Stimulated activated naive CD4-positive, alpha-beta T cell (primary cell): ENCODE measurements at places on chromosomes 7 and 10.

- no peak for DNase-seq
These were observed 129.4 kb upstream of the PLPP4 start for GRCh38 chr10:120327675-120328074.

GRCh38 chr7:158772916-158773315, 56.4 kb downstream of the ESYT2 start:
- no peak for DNase-seq

- no peak for DNase-seq
These were observed 19.5 kb downstream of the CPVL start for GRCh38 chr7:29126804-29127203.

DNA sequence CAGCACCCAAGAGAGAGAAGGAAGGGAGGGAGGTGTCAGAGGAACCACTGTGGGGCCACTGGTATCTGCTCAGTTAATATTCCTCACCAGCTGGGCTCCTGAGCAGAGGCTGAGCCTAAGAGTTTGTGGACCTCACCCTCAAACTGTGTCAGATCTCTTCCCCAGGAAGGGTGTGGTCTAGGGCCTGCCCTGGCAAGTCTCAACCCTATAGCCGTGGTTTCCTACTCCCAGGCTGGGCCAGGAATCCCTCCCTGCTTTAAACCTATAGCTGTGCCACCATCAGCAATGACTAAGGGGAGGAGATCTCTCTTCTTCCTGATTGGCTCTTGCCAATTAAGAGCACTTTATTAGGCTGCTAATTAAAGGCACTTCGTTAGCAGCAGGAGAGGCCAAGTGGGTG, 29.9 kb downstream of the POLL start:
- no peak for DNase-seq

DNA sequence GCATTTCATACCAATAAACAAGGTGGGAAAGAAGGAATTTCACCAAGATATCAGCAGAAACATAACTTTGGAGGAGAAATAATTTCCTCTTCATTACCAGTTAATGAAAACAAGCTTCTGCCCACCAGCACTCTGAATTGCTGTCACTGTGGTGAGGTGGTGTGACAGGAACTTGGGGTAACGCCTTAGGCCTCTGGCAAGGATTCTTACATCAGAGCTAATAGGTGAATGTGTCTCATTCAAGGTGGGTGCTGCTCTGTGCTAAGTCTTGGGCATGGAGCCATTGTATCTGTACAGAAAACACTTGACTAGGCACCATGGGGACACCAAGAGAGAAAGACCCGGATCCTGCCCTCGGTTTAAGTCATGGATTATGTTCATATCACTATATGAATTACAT, 8.3 kb upstream of the LOXL4 start:
- no peak for DNase-seq

DNA sequence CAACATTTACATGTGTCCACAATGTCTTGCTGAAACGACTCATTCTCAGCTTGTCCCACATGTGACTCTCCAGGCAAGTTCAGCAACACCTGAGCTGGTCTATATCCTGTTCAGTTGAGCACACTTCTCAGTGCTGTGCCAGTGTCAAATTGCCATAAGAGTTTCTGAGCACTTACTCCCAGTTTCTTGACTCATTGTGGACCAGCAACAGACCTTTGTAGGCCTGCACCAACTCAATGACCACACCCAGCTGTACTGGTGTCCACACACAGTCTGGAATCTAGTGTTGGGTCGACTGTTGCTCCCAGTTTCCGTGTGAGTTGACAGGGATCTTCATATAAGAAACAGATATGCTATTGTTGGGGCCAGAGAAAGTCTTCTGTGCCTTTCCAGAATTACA, 88.0 kb downstream of the PTPN20 start:
- DNase-seq = no peak

- no peak for DNase-seq
These were observed 154.1 kb upstream of the AHR start for GRCh38 chr7:17144322-17144721.

GRCh38 chr7:156929789-156930539, 19.5 kb upstream of the NOM1 start:
- no peak for DNase-seq

DNA sequence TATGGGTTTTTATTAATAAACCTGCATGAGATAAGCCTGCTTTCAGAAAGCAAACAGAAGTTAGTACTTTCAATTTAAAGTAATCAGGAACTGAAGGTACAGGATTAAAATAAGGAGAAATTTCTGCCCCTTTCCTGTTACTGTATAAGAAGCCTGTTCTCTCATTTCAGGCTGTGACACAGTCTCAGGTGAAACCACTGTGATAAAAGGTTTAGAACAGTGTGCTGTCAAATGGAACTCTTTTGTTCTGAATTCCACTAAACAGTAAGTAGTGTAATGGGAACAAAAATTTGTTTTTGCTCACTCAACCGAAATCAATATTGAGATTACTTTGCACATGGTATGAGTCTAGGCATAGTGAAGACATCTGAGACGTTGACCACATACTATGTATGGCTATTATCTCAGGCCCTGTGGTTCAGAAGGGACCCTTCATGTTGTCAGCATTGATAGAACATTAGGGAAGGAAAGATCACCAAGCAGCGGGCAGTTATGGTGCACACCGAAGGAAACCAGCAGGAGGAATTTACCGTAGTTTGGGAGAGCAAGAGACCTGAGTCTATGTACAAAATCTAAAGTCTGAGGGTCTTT, 14.9 kb downstream of the HEPACAM2 start:
- DNase-seq = no peak

DNA sequence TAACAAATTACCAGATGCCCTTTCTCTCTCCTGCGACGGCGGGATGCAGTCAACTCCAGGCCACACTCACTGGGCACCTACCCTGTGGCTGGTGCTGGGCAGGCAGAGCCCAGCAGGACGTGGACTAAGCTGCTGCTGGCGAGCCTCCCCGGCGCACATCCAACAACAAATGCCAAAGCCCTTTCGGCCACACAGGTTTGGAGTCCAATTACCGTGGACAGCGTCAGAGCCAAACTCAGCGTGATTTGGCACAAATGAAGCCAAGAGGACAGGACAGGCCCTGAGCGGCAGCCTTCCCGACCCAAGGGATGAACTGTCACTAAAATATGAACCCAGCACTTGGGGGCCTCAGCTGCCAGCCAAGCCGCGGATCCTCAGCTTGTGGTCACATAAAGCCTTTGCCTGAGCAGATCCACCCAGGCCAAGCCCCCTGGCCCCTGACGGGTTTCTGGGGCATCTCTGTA, 28.4 kb downstream of the DAGLB start:
- DNase-seq = no peak

DNA sequence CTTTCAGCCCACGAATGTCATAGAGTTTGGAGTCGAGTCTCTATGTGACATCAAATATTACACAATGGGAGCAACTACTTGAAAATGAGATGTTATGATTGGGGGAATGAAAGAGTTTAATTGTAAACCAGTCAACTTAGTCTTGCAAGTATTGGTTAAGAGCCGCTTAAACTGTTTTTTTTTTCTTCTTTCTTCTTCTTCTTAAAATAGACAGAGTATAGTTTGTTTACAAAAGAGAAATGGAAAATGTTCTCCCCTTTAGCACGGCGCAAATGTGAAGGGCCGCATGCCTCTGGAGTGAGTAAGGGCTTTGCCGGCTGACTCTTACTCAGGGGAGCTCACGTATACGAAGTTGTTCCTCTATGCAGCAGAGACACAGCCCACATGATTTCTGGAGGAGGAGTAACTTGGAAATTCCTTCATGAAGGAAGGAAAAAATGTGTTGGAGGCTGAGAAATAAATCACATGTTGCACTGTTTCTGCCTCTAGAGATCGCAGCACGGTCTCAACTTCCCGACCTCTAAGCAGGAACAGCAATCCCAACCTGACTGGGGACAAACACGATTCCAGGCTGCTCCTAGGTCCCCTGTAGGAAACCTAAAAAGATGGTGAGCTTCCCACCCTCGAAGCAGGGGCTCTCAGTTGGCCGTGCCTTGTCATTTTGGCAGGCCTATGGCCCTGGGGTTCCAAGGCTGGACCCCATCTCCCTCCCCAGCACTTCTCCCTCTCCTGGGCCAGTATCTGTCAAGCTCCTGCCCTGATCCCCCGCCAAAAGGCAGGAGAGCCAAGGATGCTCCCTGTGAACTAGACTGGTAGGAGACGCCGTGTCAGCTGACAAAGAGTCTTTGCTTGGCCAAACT, 44.8 kb downstream of the MYOF start:
- no peak for DNase-seq

GRCh38 chr7:37310327-37311080, 138.2 kb downstream of the ELMO1 start:
- DNase-seq = peak; percentile 57

DNA sequence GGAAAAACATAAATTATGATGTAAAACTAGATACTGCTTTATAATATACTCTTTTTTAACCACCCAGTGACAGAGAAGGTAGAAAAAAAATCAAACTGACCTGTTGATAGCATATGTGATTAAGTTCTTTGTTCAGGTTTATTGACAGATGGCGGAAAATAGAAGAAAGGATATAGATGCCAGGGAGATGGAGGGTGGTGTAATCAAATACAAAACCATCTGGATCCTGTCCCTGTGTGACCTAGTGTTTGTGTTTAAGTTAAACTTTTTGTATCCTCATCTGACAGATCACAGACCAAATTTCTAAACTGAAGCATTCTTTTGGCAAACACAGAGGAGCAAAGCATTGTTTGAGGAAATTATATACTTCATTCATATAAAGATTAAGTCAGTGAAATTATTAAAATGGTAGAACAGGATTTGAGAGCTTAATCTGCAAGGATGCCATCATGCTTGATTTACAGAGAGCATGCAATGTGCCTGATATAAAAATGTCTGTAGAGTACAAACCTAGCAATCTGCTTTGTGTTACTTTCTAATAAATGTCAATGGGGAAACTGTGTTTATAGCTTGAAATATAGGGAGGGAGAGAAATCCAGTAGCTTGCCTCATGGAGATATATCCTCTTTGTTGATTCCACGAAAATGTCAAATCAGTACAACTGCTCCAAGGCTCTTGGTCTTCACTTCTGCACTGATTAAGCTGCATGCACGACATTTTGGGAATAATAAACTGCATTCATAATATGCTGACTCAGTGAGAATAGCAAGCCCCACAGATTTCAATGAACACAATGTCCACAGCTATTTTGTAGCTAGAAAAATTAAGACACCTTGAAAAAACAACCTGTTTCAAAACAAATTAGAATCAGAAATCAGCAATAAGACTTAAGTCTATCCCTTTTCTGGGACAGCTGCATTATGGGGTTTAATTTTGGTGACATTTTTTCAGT, 39.0 kb downstream of the SEM1 start:
- no peak for DNase-seq

DNA sequence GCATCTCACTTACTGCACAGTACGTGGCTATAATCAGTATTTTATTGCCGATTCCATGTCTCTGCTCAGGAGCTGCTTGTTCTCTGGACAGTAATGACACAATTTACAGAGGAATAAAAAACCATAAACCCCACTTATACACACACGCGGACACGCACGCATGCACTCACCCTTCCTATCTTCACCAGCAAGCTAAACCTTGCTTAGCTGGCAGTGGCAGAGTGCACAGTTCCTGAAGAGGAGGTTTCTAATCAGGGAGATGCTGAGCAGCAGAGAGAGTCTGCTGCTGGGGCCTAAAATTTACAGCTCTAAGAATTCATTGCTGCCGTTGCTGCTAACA, 66.3 kb downstream of the SND1 start:
- DNase-seq = no peak

DNA sequence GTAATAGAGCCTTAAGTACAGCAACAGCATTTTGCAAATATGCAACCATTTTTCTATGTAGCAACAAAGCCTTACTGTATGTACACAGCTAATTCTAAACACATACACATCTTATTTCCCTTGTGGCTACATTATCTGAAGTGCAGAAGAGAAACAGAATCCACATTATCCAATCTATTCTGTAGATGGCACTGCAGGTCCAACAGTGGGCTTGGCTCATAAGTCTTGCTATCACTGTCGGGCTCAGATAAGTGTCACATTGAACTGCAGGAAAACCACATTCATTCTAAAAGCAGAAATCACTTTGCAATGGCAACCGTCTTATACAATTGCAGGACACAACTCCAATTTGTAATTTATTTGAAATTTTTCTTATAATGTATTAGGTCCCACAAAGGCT, 109.8 kb upstream of the NOBOX start:
- no peak for DNase-seq

DNA sequence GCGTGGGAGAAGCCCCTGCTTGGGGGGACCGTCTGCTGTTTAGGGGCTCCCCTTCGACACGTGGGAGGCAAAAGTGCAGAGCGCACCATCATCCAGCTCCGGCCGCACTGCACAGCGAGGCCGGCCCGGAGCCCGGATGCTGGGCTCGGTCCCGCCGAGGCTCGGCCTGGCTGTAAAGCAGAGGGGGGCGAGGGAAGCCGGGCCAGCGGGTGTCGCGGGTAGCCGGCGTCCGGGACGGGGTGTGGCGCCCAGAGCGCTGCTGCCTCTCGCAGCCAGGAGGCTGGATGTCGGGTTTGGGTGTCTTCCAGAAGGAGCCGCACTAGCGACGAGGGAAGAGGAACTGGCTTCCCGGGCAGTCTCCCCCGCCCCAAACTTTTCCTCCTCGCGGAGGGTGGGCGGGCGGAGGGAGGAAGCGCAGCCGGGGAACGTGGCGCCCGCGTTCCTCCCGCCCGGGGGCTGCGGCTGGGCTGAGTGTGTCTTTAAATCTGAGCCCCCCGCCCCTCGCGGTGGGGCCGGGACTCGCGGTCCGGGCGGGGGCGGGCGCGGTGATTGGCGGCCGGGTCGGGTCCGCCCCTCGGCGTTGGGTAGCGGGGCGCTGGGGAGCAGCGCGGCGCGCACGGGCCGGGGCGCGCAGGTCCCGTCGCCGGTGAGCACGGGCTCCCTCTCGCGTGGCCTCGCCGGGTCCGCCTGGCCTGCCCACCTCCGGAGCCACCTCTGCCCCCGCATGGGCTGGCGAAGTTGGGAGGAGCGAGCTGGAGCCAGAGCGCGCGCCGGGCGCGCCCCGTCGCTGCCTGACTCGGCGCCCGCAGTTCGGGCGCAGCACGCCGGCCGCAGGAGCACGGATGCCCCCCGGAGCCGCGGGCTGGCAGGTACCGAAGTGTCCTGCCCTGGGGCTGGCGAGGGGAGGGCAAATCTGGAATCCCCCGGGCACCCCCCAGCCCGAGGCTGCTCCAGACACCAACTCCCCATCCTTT, at the start of gene PALD1:
Gene PALD1 (plus strand): TSS at position 577 of the 974 bp plus-strand sequence. CDS start 47,185 bp downstream, outside the sequence.
- DNase-seq = no peak

DNA sequence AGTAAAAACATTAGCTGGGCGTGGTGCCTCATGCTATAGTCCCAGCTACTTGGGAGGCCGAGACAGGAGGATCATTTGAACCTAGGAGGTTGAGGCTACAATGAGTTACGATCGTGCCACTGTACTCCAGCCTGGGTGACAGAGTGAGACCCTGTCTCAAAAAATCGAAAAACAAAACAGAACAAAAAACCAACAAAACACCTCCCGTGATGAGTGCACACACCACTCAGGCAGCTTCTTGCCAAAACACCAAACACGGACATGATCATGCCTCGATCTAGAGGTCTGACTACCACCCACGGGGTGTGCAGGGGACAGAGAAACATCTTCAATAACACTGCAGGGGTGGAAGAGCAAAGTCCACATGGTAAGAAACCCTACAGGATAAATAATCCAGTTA, 44.4 kb downstream of the AMZ1 start:
- no peak for DNase-seq

DNA sequence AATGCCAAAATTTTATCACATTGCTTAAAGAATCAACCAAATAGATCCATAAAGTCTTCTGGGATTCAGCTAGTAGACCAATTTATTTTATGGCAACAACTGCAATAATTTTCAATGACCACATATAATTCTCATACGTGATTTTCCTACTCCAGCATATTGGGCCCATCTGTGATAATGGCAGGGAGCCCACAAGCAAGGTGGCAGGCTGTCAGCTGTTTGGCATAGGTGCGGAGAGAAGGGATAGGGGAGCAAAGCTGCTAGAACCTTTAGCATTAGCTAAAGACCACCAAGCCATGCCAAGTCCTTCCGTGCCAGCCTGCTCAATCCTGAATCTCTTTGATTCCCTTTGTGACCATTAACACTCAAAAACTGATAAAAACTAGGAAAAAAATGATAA, 721.2 kb downstream of the XPNPEP1 start:
- no peak for DNase-seq
